ENCODE measurements at places on chromosomes 4 and X.

DNA sequence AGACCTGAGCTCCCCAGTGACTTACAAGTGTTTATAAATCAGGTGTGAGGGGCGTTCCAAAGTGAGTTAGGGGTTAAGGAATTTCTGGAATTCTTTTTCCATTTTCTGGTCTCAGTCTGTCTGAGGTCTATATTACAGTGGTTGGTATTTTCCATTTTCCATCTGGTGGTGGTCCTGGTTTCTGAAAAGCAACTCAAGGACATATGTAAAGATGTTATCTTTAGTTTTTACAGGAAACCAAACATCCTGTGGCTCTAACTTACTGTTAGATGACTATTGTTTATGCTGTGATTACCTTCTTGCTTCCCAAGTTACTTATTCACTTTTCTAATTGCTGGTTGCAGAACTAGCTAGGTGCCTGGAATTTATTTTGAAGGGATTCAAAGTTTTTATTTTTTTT is 53.5 kb upstream of the IL21 start:
- no peak for DNase-seq

GRCh38 chrX:150489359-150490015 is 78.9 kb upstream of the MTM1 start:
- no peak for DNase-seq

DNA sequence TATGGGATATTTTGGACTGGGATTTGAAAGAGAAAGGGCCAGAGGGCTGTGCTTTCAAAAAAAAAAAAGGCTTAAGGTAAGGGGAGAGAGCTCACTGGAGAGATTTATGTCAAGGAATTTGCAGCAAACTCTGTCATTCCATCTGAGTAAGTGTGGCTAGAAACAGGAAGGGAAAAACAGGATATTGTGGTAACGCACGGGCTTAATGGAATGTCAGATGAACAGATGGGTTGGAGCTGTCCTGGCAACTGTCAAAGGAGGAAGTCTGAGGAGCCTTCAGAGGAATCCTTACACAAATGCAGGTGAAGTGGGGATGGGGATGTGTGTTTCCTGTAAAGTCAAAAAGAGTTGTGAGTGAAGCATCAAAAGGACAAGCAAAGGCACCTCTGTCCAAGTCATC is 15.1 kb upstream of the NKX3-2 start:
- no peak for DNase-seq

DNA sequence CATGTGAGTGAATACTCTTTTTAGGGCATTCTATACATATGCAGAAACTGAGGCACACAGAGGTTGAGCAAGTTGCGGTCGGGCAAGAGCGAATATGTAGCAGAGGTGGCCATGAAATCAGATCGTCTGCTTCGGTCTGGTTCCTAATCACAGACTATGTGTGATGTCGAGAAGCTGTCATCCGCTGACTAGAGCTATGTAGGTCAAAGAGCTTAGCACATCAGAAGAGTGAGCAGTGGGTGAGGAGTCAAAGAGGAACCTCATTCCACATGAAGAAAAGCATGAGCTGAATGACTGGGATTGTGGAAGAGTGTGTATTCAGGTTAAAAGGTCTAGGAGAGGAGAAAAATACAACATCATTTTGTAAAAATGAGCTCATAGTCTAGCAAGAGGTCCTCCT is 19.0 kb downstream of the GAB3 start:
- DNase-seq, result no peak
